Activated CD4-positive, alpha-beta T cell treated with anti-CD3 and anti-CD28 coated beads for 48 hours (primary cell): ENCODE measurements at places on chromosomes 6 and 20.

DNA sequence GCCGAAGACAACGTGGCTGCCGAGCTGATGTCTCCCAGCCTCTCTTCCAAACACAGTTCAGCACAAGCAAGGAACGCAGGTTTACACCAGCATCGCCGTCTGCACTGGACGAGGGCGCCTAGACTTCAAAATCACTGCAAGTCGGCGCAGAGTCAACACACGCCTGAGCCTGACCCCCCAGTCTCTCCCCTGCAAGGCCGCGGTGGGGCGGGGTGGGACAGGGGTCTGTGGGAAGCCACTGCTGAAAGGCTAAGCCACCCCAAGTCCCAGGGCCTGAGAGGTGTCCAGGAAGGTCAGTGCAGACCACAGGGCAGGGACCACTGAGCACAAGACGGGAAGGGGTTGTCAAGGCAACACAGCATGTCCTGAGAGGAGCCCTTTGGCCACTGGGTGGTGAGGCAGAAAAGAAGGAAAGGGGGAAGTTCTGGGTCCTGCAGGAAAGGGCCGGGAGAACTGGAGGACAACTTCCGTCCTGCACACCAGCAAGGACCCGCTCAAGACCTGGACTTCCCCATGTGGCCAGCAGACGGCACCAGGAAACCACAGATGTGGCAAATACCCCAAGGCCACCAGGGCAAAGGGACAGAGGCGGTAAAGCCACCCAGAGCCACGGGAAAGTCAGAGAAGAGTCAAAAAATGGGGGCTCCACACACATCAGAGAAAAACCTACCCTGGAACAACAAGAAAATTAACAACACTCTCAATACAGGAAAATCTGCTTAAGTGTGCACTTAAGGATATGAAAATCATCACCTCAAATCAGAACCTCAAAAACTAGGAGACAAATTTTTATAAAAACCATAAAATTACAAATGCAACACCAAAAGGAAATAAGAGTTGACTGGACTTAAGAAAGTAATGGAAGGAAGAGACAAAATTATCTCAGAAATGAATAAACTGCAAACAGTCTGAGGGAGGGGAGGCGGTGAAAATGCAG, 84.8 kb downstream of the TAF4 start:
- no peak for DNase-seq

DNA sequence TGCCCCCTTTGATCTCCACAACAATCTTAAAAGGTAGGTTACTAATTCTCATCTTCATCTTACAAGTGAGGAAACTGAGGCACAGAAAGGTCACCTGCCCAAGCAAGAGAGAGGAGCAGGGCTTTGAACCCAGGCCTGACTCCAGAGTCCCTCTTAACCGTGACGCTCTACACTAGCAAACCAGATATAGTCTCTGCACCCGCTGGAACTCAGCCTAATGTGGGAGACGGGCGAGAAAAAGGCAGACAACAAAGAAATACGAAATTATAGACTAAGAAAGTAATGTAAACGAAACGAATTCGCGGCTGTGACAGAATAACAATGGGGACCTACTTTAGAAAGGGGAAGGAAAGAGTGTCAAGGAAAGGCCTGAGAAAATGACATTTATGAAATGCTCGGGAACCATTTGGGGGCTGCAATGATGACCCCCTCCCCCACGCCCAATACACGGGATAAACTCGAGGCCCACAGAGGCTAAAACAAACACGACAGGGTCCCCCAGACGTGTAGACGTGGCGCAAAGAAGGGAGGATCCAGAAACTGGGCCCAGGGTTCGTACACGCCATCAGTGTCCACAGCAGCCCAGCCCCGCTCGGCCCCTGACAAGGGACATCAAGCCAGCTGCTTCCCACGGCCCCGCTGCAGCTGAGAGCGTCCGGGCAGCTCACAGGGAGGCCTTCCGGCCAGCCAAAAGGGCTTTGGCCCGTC, 637 bp downstream of the TRPC4AP start:
- DNase-seq = no peak

GRCh38 chr20:20076297-20077065, 24.1 kb downstream of the CFAP61 start:
- no peak for DNase-seq

- peak; percentile 78 for DNase-seq
These were observed 217.0 kb upstream of the MYLIP start for GRCh38 chr6:15911753-15912504.

GRCh38 chr6:2353412-2354137, 108.2 kb upstream of the GMDS start:
- DNase-seq = peak; percentile 74
